Stimulated activated CD8-positive, alpha-beta memory T cell treated with anti-CD3 and anti-CD28 coated beads, Interleukin-15, amount 100 ng/mL, for 1 hour (primary cell): ENCODE measurements at places on chromosomes 2 and 18.

GRCh38 chr2:58757971-58758370 lies 516.8 kb upstream of the FANCL start:
- DNase-seq = no peak

GRCh38 chr2:227191367-227191766 lies 26.9 kb downstream of the COL4A3 start:
- no peak for DNase-seq

DNA sequence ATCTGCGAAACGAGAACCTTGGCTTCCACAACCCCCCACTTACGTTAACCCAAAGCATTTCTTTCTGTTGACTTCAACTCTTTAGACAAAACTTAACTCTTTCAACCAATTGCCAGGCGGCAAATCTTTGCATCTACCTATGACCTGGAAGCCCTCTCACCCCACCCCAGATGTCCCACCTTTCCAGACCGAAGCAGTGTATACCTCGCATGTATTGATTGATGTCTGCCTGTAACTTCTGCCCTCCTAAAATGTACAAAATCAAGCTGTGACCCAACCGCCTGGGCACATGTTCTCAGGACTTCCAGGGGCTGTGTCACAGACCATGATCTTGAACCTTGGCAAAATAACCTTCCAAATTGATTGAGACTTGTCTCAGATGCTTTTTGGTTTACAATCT lies 12.3 kb downstream of the AQP12B start:
- DNase-seq = no peak

GRCh38 chr18:58456625-58457024 lies 172.3 kb downstream of the ALPK2 start:
- no peak for DNase-seq

- no peak for DNase-seq
Observed at GRCh38 chr2:41460661-41461060, 587.2 kb upstream of the PKDCC start.

GRCh38 chr18:37414816-37415215 lies 150.8 kb downstream of the CELF4 start:
- no peak for DNase-seq

DNA sequence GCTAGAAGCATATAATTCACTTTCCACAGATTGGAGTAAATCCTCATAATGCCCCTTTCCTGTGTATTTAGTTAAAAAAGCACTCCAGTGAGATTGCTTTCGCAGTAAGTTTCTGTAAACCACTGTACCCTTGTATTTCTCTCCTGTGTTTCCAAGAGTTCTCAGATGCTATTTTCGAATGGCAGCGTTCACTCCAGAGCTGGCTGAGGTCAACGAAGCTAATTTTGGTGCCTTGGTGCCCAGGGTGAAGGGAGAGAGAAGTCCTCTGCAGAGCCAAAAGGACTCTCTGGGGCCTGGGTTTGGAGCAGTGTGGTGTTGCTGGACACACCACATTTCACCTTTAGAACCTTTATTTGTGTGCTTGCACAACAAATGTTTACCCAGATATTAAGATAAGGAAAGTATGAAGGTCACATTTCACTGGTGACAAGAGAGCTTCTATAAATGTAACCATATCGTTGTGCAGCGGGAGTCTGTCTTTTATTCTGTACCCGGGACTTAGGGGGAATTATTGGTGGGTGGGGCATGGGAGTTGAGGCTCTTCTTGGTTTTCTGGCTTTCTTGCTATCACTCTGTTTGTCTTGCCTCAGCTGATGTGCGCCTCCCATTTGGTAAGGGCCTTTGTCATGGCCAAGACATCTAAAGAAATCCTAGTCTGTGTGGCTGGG lies 9.9 kb downstream of the EPAS1 start:
- no peak for DNase-seq

DNA sequence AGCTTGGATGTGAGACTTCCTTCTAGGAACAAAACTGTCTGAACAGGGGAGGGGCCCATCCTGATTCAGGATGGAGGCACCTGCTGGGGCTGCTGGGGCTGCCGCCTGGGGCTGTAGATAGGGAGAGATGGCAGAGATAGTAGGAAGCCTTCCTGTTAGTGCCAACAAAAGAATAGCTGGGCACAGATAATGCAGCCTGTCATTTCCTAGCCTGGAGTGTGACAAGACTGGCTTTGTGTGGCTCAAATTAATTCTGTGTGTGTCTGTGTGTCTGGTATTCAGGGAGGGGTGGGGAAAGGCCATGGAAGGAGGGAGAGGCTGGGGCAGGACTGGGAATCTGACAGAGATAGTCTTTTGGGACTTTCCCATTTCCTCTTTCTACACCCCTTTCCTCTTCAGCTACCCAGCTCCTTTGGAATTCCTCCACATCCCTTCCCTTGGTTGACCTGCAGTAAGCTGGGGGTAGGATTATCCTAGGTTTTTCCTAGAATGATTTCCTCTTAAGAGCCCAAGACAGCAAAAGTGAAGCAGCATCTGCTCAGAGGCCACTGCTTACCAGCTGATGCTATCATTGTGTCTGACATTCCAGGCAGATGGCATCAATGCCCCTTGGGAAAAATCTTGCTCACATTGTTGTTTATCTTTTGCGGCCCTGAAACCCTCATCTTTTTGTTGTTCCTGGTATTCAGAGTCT lies 144.9 kb upstream of the LHCGR start:
- no peak for DNase-seq

DNA sequence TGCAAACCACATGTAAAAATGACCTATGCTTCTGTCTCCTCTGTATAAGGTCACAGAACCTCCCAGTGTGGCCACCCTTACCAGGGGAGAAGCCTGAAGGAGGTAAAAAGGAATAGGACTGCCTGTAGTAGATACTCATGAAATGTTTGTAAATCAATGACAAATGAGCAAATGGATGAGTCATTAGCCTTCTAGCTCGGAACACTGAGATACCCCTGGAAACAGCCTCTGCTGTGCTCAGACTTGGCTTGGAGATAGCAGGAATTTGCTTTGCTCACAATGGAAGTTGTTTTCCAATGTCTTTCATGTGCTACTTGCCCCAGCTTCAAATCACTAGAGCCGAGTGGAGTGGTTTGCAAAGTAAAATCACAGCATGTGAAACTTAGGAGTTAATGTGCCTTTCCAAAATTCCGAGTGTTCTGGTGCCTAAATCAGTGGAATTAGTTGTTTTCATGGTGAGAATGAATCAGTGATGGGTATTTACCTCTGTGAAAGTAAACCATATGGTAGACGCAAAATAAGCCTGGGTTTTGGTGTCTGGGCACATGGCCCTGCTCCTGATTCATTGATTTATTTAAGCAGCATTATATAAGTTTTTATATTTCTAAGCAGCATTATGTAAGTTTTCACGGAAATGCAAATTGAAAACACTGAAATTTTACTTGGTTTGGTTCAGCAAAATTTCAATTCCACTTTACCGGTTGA lies 154.0 kb upstream of the MAP3K20 start:
- DNase-seq = no peak

- DNase-seq = peak; percentile 64
Observed at GRCh38 chr2:46297546-46298271, 502 bp downstream of the EPAS1 start.

DNA sequence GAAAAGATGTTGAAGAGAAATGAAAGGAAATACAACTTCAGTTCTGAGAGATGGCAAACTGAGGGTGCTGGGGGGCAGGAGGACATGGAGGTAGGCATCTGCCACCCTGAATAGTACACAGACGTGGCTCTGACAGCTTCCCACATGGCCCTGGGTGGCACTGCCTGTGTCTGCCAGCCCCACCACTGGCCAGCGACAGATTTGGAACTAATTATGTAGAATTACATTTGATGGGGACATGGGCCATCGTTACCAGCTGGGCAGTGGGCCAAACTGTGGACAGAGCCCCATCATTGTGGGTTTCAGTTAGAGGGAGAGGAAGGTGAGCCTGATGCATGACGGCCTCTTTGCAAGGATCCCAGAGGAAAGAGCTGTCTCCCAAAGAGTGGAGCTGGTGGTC lies 216.0 kb upstream of the HAAO start:
- DNase-seq = no peak

GRCh38 chr2:36857713-36858112 lies 108.6 kb downstream of the STRN start:
- no peak for DNase-seq

- DNase-seq = no peak
Observed at GRCh38 chr2:144648837-144649465, 129.0 kb upstream of the ZEB2 start.

DNA sequence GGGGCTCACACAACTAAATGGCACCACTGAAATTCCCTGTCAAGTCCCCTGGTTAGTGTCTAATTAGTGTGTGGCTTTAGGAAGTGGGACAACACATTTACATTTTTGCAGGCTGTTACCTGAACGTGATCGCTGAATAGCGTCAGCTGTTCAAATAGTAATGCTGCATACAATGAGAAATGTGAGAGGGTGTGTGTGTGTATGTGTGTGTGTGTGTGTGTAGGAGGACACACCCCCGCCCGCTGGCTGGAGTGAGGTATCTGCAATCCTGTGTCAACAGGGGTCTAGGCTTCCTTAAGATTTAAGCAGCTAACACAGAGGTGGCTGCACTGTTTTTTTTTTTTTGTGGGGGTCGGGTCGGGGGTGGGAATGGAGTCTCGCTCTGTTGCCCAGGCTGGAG lies 4.8 kb upstream of the LYPD6B start:
- no peak for DNase-seq

DNA sequence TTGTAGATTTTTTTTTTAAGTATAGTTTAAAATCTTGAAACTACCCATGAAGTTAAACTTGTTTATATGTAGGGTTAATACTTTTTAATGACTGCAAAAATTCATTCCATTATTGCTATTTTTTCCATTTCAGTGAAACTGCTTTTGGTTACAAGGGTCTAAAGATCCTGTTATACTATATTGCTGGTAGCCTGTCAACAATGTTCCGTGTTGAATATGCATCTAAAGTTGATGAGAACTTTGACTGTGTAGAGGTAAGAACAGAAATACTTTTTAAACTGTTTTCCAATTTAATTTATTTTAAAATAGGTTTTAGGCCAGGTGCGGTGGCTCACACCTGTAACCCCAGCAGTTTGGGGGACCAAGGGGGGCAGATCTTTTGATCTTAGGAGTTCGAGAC lies 30.5 kb downstream of the HAT1 start:
- DNase-seq = no peak

DNA sequence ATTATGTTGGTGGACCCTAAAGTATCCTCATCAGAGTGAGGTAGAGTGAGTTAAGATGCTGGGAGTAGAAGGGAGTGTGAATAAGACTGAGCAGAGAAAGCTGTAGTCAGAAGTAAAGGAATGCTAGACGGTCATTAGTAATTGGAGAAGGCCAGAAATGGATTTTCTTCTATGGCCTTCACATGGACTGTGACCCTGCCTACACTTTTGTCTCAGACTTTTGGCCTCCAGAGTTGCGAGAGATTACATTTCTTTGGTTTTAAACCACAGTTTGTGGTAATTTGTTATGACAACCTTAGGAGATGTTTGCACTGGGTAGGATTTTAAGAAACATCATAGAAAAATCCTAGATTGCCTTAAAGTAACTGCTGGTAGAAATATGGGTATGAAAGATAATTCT lies 1267.7 kb upstream of the TMEFF2 start:
- DNase-seq = no peak

DNA sequence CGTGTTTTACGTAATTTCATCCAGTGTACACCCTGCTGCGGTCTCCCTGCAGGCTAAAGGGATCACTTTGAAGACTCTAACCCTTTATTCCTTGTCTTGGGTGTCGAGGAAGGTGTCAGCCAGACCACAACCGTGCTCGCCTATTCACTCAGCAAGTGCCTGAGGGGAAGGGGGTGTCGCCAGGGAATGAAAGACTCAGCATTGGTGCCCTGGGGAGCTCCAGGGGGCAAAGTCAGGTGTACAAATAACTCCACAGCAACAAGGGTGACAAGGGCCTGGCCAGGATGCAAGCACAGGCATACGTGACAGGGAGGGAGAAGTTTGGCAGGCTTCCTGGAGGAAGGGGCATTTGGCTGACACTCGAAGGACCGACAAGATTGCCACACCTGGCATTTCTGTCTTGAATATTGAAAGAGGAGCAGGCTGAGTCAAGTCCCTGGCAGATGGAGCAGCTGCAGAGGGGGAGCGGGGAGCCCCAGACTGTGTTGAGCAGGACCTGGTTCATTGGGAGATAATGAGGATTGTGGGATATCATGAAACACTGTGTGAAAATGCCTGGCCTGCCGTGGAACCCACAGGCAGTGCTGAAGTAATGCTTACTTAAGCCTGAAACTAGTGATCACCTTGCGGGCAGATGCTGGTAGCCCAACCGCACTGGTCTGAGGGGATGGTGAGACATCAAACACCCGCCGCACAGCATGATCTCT lies 93.9 kb downstream of the RHOB start:
- DNase-seq = no peak

DNA sequence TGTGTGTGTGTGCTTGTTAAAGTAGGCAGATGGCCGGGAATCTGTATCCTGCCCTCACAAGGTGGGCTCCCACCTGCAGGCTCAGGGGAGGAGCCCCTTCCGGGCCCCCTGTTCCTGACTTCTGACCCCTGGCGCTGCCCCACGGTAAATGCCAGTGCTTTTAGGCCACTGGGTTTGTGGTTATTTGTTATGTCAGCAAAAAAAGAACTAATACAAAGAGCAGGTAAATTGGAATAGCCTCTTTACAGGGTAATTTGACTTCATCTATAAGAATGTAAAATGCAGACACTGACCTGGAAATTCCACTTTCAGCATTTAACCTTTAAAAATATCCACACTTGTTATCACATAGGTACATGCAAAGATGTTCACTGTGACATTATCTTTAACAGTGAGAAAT lies 44.2 kb downstream of the RTP5 start:
- no peak for DNase-seq

DNA sequence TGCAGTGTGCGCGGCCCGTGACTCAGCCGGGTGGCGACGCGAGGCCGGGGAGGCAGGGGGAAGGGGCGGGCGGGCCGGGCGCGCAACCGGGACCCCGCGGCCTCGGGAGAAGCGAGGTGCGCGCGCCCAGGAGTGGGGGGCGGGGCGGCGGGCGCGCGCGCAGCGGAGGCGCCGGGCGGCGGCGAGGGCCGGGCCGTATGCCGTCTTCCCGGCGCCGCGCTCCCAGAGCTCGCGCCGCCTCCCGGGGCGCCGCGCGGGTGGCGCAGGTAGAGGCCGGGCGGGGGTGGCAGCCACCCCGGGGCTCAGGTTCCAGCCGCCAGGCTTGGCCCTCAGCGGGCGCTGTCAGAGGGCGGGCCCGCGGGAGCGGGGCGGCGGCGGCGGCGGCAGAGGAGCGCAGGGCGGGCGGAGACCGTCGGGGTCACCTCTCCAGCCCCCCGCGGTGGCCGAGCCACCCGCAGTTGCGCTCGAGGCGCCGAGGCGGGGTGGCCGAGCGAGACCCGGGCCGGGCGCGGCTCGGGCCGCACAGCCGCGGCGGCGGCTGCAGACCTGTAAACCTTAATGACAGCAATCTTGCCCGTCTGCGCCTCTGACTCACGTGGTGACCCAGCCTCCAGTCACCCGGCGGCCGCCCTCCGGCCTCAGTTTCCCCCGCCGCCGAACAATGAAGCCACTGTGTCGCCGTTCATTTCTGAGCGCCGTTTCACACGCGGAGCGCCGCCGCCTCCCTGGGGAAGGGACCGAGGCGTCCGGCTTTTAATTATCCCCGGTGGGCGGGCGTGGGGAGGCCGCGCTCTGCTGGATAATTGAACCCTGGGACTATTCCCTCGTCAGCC lies 25.3 kb upstream of the SMAD7 start:
- DNase-seq = no peak

GRCh38 chr18:9737472-9738121 lies 29.5 kb downstream of the RAB31 start:
- no peak for DNase-seq
